Ovary (tissue), 10 donors: ENCODE measurements at places on chromosomes 11 and 22.

GRCh38 chr11:95736809-95737208, 52.8 kb downstream of the FAM76B start:
- DNase-seq = no peak

DNA sequence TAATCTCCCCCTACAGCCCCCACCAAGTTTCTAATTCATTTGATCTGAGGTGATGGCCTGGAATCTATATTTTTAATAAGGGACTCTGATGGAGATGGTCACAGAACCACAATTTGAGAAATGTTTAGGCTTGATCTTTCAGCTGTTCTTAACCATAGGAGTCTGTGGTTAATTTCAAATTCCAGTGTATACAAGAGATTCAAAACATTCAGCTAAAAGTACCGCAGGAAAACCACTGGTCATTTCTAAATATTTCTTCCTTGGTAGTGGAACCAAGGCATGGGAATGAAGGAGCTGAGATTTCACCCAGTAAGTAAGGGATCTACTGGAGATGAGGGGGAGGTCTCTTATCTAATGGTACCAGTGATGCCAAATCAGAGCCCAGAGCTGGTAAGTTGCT, 18.3 kb upstream of the GALNT18 start:
- no peak for DNase-seq

GRCh38 chr11:29616611-29617010, 400.2 kb downstream of the KCNA4 start:
- DNase-seq = no peak

GRCh38 chr11:114200351-114201133, 95.7 kb upstream of the NNMT start:
- no peak for DNase-seq

GRCh38 chr11:44309478-44310205, at the start of gene ALX4:
TSS of gene ALX4 (minus strand) at chr11:44310139. CDS start at chr11:44310062, 77 bp downstream.
- no peak for DNase-seq

- DNase-seq = no peak
Measured at GRCh38 chr22:32200752-32201151, 4.1 kb downstream of the RFPL2 start.

- DNase-seq = peak; percentile 84
Measured at GRCh38 chr11:68447015-68447801, 13.3 kb upstream of the PPP6R3 start.

GRCh38 chr11:63563201-63564055, at the start of gene PLAAT2:
TSS of gene PLAAT2 (minus strand) at chr11:63563379. CDS start at chr11:63563324, 55 bp downstream.
- DNase-seq = no peak

DNA sequence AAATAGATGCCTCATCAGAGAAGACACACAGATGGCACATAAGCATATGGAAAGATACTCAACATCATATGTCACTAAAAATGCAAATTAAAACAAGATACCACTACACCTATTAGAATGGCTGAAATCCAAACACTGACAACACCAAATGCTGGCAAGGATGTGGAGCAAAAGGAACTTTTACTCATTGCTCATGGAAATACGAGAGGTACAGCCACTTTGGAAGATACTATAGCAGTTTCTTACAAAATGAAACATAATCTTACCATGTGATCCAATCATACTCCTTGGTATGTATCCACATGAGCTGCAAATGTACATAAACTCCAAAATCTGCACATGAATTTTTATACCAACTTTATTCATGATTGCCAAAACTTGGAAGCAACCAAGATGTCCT, 246.0 kb upstream of the ARHGAP42 start:
- no peak for DNase-seq

GRCh38 chr11:26964339-26964738, 29.6 kb upstream of the FIBIN start:
- no peak for DNase-seq

- no peak for DNase-seq
Measured at GRCh38 chr11:45907911-45908370, 870 bp upstream of the FREY1 start.
